ENCODE measurements at places on chromosomes 2 and 18. TPM values are rescaled to one million over a fixed set of nuclear protein-coding genes. Genes with fewer than 3 reads are reported as not detected.

SEPTIN10 gene
- total RNA-seq = 6.3 TPM

KCNG3 gene
- total RNA-seq = 0.35 TPM

GKN2 gene
- not detected for total RNA-seq

SLC16A14 gene
- 2.2 TPM for total RNA-seq

TSPYL6 gene
- not detected for total RNA-seq

DCDC2C gene
- total RNA-seq = not detected

UGT1A10 gene
- not detected for total RNA-seq

KRTCAP3 gene
- total RNA-seq = 5.9 TPM

PHOSPHO2 gene
- 2.2 TPM for total RNA-seq

EVX2 gene
- not detected for total RNA-seq

HOXD11 gene
- total RNA-seq = not detected

DNA sequence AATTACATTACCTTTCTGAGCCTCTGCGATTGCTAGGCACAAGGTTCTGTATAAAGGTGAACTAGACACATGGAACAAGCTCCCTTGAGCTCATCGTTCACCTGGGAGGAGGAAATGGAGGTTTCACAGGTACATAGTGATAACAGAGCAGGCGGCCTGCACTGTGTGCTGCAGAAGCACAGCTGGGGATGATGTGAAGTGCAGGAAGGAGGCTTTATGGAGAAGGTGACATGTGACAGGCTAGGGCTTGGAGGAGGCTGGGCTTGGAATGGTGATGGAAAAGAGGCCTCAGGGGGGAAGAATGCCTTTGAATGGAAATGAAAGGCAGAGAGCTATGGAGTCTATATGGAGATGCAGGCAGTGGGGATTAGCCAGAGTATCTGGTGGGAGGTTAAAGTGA, 22.9 kb downstream of the MARCHF4 start:
- DNase-seq = peak; percentile 16

- DNase-seq = no peak
Observed at GRCh38 chr2:164252568-164253287, 368.6 kb downstream of the GRB14 start.

GRCh38 chr2:37766106-37766505, 94.7 kb upstream of the CDC42EP3 start:
- no peak for DNase-seq

GRCh38 chr2:238771639-238772038, 76.2 kb upstream of the TWIST2 start:
- DNase-seq = no peak

DNA sequence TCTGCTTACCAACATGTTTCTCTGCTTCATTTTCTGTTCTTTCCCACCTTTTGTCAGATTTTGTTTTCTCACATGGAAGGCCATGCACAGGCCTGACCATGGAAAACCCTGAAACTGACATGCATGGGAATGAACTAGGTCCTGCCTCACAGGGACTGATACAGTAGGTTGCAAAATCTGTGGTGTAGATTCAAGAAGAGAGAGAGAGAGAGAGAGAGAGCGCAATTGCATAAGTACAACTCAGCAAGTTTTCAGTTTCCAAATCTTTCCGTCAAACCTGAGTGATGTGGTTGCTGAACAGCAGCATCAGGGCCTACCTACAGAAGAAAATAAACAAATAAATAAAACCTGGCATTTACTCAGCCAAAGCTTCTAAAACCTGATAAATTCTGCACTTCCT, 87.5 kb upstream of the RNF152 start:
- no peak for DNase-seq

DNA sequence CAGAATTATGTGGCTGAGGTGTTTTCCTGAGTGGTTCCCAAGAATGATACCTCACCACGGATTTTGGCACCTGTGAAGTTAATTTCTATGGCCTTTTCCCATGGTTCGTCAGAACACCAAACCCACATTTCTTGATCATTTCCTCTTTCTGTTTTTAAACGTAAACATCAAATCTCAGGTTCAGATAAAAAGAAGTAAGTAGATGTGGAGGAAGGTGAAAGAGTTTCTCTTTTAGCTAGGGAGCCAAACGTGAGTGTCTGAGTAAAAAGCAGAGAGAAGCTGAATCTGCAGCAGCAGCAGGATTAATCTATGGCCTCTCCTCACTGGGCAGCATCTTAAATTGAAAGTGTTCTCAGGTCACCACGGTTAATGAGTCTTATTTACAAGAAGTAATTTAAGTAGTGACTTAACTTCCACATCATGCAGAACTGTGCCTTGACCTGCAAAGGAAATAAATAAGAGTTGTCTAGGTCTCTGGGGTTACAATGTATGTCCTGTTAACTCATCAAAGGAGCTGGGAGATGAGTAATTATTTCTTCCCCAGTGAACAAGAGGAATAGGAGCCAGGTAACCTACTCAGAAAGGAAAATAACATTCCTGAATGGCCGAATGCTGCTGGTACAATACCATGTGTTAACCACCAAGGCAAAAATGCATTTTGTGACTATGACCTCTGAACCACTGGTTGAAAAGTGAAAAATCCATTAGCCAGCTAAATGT, 139.6 kb upstream of the NETO1 start:
- DNase-seq = no peak

DNA sequence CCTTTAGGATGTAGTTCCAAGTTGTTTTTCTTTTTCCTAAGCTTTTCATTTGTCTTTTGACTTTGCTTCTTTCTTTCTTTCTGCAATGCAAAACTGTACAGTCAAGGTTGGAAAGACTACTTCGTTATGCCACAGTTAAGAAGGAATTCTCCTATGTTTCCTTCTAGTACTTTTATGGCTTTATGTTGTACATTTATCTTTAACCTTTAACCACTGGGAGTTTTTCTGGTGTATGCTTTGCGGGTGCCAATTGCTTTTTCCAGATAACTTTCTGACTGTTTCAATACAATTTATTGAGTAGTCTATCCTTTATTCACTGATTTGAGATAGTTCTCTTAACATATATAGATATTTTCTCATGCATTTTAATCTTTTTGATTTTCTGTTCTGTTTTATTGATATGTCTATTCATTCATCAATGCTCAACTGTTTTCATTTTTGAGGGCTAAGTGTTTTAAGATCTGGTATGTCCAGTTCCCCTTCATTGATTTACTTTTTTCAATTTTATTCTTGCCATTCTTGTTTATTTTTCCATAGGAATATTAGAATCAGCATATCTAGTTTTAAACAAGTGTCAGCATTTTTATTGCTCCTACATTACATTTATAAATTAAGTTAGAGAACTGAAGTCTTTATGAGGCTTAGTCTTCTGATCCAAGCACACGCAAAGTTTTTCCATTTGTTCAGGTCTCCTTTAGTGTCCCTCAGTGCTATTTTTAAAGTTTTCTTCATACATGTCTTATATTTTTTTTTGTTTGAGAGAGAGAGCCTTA, 49.9 kb upstream of the COX7A2L start:
- DNase-seq = no peak

DNA sequence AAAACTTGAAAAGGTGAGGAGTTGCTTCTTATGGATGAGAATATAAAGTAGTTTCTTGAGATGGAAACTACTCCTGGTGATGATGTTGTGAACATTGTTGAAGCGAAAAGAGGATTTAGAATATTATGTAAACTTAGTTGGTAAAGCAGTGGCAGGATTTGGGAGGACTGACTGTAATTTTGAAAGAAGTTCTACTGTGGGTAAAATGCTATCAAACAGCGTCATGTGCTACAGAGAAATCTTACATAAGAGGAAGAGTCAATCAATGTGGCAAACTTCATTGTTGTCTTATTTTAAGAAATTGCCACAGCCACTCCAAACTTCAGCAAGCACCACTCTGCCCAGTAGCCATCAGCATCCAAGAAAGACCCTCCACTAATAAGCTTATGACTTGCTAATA, 112.9 kb upstream of the ZEB2 start:
- DNase-seq = no peak

DNA sequence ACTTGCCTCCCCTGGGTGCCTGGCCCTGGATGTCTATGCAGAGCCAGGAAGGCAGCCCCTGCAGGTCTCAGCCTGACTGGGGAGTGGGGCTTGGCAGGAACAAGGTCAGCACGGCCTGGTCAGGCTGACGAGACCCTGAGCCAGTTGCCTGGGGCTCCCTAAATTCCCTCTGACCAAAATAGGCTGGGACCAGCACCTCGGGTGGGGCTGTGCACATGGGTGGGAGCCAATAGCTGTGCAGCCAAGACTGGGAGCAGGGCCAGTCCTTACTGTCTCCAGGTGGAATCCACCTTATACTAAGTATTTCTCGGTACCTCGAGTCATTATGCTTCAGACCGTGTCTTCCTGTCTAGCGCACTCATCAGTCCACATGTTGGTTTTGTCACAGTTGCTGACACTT, 11.4 kb upstream of the IL1R2 start:
- DNase-seq = no peak

- no peak for DNase-seq
Observed at GRCh38 chr2:128162266-128162665, 71.3 kb downstream of the UGGT1 start.

GRCh38 chr2:147500819-147501395, 343.9 kb upstream of the ACVR2A start:
- DNase-seq = no peak

GRCh38 chr18:13501891-13502290, 224.5 kb downstream of the FAM210A start:
- peak; percentile 74 for DNase-seq

- DNase-seq = no peak
Observed at GRCh38 chr2:203326356-203326755, 1.8 kb upstream of the ABI2 start.

- no peak for DNase-seq
Observed at GRCh38 chr2:126881591-126881990, 17.1 kb upstream of the TEX51 start.

DNA sequence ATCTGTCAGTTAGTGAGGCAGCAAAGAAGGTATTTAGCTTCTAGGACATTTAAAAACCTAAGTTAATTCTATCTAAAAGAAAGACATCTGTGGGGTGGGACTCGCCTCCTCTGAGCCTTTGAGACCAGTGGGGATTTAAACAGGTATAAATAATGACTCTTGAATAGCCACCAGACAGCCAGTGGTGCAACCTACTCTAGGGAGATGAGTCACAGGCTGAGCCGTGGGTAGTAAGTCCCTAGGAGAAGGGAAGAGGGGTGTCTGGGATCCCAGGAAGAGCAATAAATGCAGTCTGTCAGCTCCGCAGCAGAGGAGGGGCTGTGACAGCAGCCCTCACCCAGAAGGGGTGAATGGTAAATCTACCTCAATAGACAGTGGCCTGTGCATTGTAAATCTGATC, 43.1 kb upstream of the GALNT3 start:
- DNase-seq = no peak

- no peak for DNase-seq
Observed at GRCh38 chr18:51643483-51643882, 446.0 kb upstream of the MEX3C start.

GRCh38 chr2:240032406-240033329, 2.4 kb upstream of the OR6B2 start:
- DNase-seq = no peak

DNA sequence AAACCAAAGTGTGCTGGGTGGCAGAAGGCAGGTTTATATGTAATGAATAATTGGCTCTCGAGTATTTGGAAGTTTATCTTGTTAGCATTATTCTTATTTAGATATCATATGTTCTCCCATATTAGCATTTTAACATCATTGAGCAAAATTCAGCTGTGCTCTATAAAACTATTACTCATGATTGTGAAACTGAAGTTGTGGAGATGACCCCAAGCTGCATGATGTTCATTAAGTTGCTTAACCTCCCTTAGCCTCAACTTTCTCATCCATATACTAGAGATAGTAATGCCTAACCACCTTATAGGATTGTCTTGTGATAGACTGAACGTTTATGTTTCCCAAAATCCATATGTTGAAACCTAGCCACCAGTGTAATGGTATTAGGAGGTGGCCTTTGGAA, 346.3 kb downstream of the SATB2 start:
- DNase-seq = no peak

- DNase-seq = no peak
Observed at GRCh38 chr2:19722531-19722971, 179.2 kb downstream of the TTC32 start.

GRCh38 chr2:134778372-134778771, 59.6 kb upstream of the TMEM163 start:
- peak; percentile 22 for DNase-seq

DNA sequence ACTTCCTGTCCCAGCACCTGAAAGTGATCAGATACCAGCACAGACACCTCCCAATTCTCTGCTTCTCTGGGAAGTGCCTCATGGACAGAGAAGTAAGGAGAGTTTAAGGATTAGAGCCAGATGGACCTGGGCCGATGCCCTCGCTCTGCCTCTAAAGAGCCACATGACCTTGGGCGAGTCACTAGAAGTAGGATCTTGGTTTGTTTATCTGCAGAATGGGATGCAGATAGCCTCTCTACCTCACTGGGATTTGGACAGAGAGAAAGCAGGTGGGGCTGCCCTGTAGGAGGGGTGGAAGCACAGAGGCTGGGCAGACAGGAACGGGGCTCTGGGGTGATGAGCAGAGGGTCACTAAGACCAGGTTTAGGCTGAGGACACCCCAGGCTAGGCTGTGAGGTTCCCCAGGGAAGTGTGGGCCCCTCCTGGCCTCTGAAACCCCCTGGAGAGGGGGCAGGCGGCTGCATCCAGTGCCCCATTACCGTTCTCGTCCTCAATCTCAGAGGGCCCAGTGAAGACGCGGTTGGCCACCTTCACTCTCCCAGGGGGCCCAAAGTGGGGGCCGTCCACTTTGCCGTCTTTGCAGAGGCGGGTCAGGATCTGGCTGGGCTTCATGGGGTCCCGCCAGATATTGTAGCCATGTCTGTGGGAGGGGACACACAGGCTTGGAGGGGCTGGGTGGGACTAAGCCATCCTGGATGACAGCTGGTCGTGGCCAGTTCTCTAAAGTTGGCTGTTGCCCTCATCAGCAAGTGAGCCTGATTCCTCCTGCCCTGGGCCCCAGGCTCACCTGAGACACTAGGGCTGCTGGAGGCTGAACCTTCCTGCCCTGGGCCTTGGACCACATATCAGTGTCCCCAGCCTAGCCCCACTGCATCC, 13.3 kb downstream of the OTOF start:
- no peak for DNase-seq
